ENCODE measurements at places on chromosomes 3 and 15.

DNA sequence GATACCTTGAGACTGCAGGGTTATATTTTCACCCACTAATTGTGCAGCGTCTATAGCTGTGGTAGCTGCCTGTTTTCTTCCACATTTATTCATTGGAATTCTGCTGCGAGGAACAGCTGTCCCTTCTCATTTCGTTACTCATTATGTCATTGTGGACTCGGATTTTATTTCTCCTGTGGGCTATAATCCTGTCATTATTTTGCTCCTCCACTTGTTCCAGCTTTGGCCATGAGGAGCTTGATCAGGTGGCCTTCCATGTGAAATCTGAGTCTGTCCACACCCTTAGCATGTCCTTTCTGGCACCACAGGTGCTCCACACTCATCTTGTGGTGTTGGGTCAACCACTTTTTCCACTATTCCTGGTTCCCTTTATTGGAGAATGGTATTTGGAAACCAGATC lies 14.8 kb downstream of the LYSMD4 start:
- DNase-seq: no peak

DNA sequence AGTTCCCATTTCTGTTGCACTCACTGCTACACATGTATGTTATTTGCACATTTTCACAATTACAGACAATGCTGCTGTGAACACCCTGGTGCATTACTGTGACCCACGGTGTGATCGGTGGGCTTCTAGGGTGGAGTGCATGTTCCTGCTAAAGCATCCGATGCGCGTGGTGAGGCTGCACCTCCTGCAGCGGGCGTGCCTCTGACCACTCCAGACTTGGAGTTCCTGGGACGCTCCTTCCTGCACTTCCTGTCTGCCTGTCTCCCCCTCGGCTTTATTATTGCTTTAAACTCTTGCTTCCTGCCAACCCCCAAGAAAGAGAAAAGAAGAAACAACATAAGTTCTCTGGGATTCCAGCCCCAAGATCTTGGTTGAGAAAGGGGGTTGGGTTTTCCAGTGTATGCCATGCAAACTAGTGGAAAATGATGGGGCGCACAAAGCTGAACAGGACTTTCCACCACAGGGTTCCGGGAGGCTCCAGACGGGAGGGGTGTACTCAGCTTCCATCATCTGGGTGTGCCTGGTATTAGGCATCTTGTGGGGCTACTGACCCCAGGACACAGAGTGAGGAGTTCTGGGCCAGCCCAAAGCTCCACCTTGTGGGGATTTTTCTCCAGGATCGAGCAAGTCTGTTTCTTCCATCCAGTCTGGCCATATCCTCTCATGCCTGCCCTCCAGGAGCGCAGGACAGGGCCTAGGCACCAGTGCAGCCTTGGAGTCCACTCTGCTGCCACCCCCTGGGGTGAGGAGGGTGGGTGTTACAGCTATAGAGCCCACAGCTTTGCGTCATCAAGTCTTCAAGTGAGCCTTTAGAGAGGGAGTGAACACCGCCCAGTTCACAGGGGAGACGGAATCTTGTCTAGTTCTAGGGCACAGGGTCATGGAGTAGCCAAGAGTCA lies 11.2 kb downstream of the RPL32 start:
- no peak for DNase-seq

- no peak for DNase-seq
Measured at GRCh38 chr3:190747571-190747970, 114.9 kb downstream of the GMNC start.

DNA sequence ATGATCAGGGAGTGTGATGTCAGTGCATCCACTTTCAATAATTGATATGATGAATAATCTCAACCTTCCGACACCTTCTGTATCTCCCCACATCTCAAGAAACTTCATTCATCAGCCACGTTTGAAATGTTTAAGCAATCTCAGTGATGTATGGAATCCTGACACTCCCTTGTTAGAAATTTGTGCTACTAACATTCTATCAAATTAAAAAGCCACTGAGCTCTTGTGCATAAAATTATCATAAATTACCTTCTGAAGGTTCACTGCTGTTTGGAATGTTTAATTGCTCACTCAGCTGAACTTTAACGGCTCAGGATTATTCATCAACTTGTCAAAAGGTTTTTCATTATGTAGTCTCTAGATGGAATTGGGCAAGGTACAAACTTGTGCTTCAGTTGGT lies 108.4 kb upstream of the DPH6 start:
- DNase-seq: no peak

DNA sequence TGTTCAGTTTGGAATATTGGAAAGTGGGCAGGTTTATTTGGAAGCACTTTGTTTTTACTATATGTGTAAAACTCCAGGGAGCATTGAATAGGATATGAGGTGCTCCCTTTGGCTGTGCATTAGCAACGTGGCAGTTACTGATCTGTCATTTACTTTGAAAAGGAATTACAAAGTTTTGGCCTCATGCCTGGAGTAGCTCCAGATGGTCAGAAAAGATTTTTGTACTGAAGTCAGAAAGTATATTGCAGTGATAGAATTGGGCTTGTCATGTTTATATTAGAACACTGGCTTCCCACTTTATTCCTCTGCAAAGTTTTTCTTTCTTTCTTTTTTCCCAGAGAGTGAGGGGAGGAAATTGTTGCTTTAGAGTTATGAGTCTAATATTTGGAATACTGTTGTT lies 26.1 kb downstream of the FNDC3B start:
- peak; percentile 39 for DNase-seq

- no peak for DNase-seq
Measured at GRCh38 chr15:71380345-71380744, 265.1 kb downstream of the THSD4 start.

DNA sequence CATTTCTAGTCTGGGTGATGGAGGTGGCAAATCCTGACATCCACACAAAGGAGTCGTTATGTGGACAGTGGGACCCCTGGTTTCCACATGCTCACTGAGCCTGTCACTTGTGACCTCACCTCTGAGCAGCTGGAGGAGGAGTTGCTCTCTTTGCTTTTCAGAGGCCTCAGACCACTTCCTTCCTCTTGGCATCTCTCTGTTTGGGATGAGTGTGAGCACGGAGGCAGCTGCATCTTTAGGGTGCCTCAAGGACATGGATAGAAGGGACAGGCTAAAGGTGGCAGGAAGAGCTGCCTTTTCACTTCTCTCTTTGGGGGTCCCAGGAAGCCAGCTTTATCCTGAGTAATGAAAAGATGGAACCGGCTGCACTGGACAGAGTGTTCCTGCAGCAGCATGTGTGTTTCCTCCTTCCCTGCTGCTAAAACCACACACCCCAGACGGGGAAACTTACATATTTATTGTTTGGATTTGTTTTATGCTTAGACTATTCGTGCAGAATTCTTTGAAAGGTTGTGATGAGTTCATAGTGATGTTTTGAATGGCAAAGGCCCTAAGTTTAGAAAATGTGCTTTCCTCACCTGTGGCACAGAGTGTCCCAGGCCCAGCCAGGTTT lies 31.8 kb downstream of the GPR171 start:
- no peak for DNase-seq

GRCh38 chr3:120567370-120568201 lies 28.6 kb upstream of the NDUFB4 start:
- DNase-seq: no peak

Data from NCI-H1105 (cell line).